ENCODE measurements at places on chromosomes 2 and 18.

DNA sequence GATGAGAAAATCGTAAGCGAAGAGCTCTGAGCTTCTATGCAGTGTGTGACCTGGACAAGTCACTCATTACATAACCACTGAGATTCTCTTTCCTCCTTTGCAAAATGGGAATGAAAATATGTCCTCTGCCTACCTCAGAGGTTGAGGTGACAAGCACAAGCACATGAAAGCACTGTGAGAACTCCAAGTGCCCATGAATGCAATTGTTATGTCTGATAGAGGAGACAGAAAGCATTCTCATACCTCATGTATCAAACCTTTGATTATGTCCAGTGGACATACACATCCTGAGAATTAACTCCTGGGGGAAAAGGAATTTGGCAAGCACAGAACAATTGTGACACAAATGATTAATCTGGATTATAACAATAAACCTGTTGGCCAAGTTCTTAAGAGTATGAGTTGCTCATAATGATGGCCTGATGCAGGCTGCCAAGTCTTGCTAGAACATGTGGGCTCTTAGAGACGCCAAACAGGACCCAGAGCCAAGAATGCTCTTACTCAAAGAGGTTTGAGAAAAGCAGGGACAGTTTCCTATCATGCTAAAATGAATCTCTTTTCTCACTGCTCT is 8.5 kb upstream of the RMDN2 start:
- no peak for DNase-seq

DNA sequence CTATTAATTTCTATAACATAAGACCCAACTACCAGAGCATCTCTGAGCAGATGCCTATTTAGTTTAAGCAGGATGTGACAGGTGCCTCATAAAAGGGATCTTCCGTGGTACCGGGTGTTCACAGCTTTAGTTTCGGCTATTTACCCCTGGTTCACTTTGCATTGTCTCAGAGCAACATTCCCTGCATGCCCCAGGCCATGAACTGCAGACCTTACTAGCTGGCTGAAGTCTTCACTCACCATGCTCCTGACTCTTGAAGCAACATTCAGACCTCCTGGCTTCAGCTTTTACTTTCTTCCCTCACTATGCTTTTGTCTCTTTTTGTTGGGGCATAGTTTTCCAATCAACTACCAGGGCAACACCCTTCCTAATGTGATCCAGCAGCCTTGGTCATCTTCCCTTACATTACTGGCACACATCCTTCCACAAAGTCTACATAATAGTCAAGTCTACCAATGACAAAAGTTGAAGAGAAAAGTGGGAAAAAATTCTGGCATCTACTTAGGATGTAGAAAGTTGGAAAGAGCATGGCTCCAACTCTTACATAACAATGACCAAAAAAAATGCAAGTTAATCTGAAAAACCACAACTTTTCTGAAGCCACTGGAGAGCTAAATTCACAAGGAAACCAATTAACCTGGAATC is 99.2 kb downstream of the SESTD1 start:
- DNase-seq, result no peak

DNA sequence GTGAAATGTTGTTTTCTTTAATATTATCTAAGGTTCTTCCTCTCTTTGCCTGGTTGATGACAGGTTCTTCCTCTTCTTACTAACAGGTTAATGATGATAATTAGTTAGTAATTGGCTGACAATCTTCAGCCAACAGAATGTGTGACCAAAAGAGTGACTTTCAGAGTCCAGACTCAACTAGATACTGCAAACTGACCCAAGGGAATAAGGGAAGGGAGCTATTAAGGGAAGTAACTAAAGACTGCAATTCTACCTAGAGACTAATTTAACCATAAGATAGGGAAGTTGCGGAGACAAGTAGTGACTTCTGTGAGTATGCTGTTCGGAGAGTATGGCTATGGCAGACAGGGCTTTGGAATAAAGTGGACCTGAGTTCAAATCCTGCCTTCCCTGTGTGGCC is 127.3 kb upstream of the TACR1 start:
- no peak for DNase-seq

GRCh38 chr2:8455236-8456150 is 226.4 kb upstream of the ID2 start:
- no peak for DNase-seq

GRCh38 chr2:52467189-52467588 is 1300.4 kb upstream of the CHAC2 start:
- DNase-seq, result no peak

- DNase-seq, result no peak
These were observed 135.3 kb downstream of the RTP5 start for GRCh38 chr2:242004902-242005230.

DNA sequence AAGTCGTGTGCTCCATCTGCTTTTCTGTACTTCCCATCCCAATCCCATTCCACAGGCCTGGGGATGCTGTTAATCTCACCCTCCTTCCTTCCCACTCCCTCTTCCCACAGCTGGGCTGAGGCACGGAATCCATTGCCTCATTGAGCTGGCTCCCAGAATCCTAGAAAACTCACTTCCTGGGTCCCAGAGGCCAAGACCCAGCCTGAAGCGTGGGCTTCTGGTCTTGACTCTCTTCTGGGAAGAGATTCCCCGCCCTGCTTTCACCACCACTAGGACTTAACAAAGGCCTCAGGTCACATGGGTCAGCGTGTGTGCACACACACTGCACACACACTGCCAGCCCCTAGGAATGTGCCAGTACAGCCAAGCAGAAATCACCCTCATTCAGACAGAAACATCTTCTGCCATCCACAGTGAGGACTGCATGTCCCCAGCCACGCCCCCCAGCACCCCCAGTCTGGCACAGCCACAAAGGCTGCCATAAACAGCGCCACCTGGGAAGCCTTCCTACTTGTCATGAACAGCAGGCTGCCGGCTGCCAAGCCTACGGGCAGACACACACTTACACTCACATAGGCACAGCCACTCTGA is 165.8 kb downstream of the TNS1 start:
- no peak for DNase-seq

- DNase-seq, result no peak
These were observed 781 bp downstream of the FARP2 start for GRCh38 chr2:241356871-241357260.

GRCh38 chr2:90209806-90210205 is 1518.3 kb downstream of the RPIA start:
- DNase-seq, result no peak

- DNase-seq, result no peak
These were observed 4.1 kb upstream of the MAT2A start for GRCh38 chr2:85534881-85535280.

GRCh38 chr2:177530561-177530960 is 138.0 kb downstream of the AGPS start:
- DNase-seq, result no peak

DNA sequence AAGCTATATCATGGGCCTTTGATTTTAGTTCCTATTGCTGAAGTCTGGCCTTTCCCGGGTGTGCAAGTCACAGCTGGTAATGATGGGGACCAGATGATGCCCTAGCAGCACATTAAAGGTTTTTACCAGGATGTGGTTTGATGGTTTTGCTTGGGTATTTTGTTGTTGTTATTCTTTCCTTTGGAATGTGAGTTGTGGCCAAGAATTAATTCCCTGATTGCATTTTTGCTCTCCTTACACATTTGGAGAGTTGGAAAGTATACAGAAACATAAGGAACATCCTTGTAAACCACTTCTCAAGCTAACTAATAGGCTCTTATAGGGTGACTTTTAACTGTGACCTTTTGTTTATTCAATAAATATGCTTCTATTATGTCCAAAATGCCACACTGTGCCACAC is 154.1 kb upstream of the MMADHC start:
- no peak for DNase-seq

GRCh38 chr18:55245211-55245614 is 286.0 kb upstream of the CCDC68 start:
- DNase-seq, result no peak

GRCh38 chr2:170739048-170739447 is 23.9 kb downstream of the SP5 start:
- no peak for DNase-seq

DNA sequence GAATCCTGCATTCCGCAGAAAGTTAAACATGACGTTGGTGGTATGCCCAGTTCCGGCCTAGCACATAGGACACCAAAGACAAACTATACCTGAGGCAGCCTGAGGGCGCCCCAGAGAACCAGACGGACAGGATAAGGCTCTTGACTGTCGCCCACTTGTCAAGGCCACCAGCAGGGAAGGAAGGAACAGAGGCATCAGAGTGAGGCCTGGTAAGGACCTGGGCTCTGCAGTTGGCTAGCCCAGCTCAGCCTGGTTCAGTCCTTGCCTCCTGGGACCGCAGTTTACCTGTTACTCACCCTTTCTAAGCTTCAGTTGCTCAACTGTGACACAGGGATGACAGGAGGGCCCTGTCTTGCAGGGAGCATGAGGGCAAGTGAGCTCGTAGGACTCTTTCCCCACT is 82.1 kb downstream of the ACTR2 start:
- no peak for DNase-seq

DNA sequence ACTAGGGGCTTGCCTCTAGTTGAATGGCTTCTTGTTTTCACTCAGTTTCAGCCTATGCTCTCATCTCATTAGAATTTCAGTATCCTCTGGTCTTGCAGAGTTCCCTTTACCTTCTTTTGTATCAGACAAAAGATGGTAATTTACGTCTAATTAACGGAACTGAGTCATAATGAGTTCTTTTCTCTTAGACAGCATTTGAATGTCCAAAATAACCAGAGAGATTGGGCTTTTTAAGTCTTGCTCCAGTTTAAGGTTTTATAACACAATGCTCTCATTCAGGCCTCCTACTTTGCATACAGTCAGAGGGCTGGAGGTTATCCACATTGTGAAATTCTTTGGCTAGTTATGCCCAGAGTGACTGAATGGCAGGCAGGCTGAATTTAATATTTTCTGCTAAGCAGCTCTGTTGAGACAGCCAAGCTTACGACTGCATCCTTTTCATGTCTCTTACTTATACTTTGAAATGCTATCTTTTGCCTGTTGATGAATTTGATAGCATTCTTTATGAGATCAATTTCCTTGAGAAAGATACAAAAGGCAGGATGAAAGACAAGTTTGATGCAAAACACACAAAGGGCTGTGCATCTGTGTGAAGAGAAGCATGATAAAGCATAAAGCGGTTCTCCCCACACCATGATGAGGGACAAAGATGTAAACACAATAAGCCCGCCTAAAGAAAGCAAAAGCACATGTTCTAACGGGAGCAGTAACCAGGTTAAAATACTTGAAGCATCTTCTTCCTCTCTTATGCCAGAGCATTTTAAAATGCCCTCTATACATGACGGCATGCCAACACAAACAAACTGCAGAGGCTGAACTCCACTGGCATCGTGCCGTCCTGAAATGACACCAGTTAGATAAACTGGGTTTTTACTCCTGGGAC is 90.0 kb downstream of the CDH2 start:
- no peak for DNase-seq

DNA sequence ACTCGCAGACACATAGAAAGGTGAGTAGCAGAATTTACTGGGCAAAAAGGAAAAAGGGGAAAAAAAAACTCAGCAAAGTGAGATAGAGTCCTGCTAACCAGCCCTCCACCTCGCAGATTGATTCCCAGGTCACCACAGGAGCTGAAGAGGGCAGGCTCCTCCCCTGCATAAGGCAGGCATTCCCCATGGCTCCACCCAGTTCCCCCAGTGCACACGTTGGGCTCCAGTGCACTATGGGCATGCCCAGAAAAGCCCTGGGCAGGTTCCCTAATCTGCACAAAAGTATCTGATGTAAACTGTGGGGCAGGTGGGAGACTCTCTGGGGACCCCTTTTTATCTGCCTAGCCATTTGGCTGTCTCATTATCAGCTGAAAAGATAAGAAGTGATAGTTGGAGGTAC is 461.2 kb upstream of the TMEFF2 start:
- no peak for DNase-seq

DNA sequence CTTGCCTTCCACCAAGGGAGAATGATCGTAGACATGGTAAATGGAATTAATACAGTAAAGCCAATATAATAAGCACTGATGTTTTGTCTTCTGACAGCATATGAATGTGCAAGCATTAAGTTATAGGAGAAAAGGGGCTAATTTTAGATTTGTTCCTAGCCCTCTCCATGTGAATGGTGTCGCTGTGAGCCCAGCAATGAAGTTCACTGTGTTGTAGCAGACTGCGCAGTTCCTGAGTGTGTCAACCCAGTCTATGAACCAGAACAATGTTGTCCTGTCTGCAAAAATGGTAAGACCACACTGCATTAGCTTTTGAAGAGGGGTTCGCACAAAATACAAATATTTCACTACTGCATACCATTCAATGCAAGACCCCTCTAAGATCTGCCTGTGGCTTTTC is 25.6 kb downstream of the VWC2L start:
- DNase-seq, result no peak

- no peak for DNase-seq
These were observed 30.0 kb upstream of the KLHL29 start for GRCh38 chr2:23355001-23355400.

- DNase-seq, result no peak
These were observed 84.6 kb downstream of the RDH14 start for GRCh38 chr2:18475884-18476283.

GRCh38 chr2:158686210-158686691 is 108.9 kb upstream of the DAPL1 start:
- no peak for DNase-seq

GRCh38 chr18:32595832-32596231 is 125.2 kb upstream of the GAREM1 start:
- no peak for DNase-seq

- no peak for DNase-seq
These were observed 16.7 kb downstream of the NOSTRIN start for GRCh38 chr2:168819050-168819715.

Measured in stimulated activated CD4-positive, alpha-beta T cell treated with anti-CD3 and anti-CD28 coated beads, TNF-alpha, amount 100 ng/mL, for 1 hour (primary cell).